ENCODE measurements at places on chromosomes 11 and 22.

DNA sequence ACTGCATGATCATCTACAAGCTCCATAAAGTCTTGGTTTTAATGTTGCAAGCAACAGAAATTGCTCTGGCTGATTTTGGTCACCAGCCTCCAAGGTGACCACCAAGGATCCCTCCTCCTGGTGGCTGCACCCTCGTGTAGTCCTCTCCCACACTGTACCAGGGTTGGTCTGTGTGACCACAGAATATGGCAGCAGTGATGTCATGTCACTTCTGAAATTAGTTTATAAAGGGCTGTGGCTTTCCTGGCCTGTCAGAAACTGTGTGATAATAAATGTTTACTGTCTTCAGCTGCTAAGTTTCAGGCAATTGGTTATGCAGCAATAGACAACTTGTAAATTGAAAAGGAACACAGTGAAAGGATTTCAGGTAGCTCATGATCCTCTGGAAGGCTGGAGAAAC lies 5.3 kb upstream of the PRDM11 start:
- DNase-seq: no peak

DNA sequence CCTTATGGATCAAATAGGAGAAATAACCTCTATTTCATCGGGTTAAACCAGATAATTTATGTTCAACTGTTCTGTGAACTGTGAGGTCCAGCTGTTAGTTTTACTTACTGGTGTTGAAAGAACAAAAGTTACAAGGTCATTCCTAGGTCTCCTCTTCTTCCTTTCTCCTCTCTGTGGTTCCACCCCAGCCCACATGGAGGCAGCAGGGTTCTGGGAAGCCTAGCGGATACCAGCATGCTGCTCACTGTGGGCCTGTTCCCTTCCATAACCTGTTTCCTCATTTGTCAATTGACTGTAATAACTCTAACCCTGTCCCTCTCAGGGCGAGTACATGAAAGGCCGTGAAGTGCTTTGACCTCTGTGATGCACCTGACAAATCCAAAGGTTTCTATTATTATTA lies 27.8 kb downstream of the RELT start:
- DNase-seq: peak; percentile 59

GRCh38 chr11:114141863-114142580 lies 82.5 kb downstream of the ZBTB16 start:
- no peak for DNase-seq

DNA sequence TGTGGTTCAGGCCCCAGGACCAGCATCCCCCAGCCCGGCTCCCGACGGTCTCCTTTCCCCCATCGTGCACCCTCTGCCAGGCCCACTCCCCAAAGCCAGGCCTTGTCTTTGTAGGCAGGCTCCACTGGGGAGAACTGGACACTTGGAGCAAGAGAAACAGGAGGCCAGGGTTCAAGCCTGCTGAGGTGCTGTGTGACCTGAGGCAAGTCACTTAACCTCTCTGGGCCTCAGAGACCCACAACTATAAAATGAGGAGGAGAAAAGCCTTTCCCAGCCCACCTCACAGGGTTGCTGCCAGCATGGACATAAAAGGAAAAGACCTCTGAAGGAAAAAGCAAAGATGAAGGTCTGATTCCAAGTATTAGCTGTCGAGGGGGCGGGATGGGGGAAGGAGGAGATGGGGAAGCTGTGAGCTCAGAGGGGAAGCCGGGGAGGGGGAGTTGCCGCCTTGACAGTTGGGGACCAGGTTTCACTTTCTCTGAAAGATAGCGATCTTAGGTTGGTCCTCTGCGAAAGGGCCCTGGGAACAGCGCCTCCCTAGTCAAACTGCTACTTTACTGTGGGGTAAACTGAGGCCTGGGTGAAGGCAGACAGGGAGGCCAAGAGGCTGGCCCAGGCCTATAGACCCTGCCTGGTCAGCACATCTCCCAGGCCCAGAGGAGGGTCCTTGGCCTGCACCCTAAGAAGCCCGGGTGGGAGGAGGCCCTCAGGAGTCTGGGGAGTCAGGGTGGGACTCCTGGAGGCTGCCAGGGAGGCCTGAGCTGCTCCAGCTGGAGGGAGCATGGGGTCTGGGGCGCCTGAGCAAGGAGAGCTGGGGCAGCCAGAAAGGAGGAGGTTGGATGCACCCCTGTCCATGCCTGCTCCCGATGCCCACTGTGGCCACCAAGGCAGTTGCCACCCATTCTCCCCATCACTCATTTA lies 991 bp upstream of the OSM start:
- no peak for DNase-seq

DNA sequence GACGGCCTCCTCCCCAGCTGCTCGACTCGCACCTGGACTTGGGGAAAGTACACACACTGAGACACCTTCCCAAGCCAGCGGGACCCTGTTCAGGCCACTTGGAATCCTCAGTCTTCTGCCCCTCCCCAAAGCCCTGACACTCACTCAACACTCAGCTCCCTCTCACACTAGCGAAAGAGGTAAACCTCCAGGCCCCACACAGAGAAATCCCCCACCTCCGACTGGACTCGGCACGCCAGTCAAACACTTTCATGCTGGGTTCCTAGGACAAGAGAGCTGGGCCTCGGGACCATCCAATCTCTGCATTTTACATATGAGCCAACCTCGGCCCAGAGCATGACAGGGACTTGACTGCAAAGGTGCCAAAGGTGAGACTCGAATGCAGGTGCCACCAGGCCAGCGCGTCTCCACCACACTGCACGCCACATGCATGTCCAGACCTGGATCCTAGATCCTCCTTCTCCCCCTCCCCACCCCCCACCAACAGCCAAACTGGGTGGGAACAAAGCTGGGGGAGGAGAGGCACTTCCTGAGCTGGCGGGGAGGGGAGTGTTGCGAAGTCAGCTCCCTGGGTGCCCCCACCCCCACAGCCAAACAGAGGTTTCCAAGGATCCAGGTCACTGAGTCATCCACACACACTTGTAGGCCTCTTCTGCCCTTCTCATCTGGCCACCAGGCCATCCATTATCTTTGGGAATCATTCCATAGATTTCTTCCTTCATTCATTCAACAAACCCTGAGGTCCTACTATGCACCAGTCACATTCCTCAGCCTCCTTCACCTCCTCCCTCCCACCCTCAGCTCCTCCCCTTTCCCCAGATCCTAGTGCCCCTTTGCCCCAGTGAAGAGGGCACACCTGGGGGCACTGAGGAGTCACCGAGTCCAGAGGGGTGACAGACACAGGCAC lies 10.7 kb upstream of the CD5 start:
- no peak for DNase-seq

- DNase-seq: no peak
Observed at GRCh38 chr11:84420271-84420670, 1134.1 kb upstream of the CCDC90B start.

DNA sequence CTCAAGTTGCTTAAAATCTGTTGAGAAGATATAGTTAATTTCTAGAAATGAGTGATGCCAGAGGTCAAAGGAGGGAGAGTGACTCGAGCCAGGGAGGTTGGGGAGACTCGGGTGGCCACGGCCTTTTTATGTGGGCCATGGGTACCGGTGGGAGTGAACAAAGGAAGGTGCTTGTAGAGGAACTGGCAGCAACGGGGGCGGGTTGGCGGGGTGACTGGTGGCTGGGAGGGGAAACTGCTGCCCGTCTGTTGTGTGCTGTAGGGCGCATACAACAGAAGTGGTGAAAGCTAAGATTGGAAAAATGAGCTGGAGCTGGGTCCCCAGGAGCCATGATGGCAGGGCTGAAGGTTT lies 5.4 kb downstream of the DAGLA start:
- DNase-seq: no peak

- DNase-seq: no peak
Observed at GRCh38 chr11:69804769-69805508, 14.3 kb downstream of the FGF3 start.

DNA sequence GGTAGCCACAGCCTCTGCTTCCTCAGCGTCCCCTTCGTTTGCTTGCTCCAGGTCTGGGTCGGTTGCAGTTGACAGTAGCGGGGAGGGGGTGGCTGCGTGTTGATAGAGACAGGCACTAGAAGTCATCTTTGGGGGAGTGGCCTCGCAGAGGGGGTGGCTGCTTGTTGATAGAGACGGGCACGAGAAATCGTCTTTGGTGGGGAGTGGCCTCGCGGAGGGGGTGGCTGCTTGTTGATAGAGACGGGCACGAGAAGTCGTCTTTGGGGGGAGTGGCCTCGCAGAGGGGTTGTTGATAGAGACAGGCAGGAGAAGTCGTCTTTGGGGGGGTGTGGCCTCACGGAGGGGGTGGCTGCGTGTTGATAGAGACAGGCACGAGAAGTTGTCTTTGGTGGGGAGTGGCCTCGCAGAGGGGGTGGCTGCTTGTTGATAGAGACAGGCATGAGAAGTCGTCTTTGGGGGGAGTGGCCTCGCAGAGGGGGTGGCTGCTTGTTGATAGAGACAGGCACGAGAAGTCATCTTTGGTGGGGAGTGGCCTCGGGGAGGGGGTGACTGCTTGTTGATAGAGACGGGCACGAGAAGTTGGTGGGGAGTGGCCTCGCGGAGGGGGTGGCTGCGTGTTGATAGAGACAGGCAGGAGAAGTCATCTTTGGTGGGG lies 328.3 kb downstream of the TBC1D22A start:
- DNase-seq: no peak

GRCh38 chr11:30210357-30210756 lies 20.5 kb upstream of the FSHB start:
- DNase-seq: no peak

DNA sequence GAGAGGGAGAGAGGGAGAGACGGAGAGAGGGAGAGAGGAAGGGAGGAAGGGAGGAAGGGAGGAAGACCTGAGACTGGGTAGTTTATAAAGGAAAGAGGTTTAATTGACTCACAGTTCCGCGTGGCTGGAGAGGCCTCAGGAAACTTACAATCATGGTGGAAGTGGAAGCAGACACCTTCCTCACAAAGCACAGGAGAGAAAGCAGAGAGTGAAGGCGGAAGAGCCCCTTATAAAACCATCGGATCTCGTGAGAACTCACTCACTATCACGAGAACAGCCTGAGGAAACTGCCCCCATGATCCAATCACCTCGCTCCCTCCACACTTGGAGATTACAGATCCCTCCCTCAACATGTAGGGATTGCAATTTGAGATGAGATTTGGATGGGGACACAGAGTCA lies 12.2 kb upstream of the CARS1 start:
- no peak for DNase-seq

DNA sequence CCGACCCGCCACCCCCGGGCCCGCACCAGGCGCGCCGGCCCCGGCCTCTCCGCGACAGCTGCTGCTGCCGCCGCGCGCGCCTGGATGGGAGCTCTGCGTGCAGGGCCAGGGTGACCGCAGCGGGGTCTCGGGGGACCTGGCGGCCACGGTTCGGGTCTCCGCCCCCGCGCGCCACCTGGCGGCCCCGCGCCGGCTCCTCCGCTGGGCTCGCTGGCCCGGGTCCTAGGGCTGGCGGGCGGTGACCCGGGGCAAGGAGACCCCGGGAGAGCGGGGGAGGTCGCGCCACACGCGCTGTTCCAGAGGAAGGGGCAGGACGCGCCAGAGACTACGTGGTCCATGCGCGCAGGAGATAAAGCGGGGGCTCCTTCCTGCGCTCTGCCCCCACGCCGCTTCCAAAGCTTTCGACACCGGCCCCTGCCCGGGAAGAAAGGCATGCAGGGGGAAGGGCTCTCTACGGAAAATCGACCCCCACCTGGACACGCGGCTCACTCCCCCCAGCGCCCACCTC lies 562 bp downstream of the SHANK2 start:
- peak; percentile 80 for DNase-seq

- peak; percentile 98 for DNase-seq
Observed at GRCh38 chr11:67354075-67355022, 1.0 kb upstream of the POLD4 start.

DNA sequence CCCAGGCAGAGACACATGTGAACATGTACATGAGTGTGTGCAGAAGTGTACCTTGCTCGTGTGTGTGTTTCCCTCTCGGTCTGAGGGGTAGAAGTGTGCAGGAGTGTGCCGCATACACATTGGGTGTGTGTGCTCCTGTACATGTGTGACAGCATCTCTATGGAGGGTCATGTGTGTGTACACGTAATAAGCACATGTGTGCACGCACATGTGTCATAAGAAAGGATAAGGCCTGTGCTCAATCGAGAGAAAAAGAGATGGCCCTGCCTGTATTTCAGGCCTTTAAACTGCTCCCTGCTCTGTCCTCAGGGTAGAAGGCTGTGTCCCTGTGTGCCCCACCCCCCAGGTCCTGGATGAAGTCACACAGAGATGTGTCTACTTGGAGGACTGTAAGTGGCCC lies 61.8 kb downstream of the OTOG start:
- DNase-seq: no peak

GRCh38 chr11:57277845-57278720 lies 41.0 kb upstream of the APLNR start:
- DNase-seq: peak; percentile 89

DNA sequence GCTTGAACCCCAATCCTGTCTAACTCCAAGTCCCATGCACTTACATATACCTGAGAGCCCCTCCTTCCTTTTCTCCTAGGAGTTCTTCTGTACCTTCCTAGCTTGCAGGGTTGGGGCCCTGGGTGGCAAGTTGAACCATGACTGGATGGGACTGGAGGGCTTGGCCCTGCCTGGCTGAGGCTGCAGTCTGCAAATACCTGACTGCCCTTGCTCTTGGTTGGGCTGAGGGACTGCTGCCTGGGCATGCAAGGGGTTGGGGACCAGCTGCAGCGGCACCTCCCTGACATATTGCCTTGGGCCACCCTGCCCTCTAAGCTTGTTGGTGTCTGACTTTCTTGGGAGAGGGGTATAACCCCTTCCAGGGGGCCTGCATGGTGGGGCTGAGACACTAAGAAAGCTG lies 9.8 kb upstream of the SLC39A13 start:
- DNase-seq: no peak

DNA sequence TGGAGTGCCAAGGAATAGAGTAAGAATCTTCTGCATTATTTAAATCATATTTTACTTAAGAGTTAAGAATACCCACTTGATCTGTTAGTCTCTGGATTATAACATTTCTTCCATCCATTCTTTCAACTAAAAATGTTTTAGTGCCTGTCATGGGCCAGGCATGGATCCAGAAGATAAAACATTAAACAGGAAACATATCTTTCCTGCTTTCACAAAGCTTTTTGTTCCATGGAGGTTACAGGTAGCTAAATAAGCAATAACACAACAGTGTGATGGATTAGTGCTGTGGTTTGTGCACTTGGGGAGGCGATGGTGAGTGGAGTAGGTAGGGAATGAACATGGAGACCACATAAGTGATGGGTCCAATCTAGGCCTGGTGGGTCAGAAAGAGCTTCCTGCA lies 258.5 kb downstream of the DDX10 start:
- no peak for DNase-seq

DNA sequence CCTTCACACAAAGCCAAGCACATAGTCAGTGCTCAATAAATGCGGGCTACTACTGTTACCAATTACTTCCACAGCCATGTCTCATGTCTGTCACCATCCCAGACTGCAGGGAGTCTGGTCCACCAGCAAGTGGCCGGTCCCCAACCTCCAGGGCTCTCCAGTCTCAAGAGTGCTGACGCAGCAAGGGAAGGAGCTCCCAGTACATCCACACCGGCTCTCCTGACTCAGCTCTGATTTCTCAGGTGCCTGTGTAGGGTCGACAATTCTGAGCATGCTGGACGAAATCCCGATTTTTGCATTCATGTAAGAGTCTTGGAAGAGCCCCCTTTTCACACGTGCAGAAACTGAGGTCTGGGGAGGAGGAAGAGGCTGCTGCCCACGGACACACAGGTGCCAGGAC lies 10.3 kb upstream of the NEFH start:
- no peak for DNase-seq

- DNase-seq: peak; percentile 86
Observed at GRCh38 chr11:65479184-65480145, 19.4 kb upstream of the MALAT1 start.

DNA sequence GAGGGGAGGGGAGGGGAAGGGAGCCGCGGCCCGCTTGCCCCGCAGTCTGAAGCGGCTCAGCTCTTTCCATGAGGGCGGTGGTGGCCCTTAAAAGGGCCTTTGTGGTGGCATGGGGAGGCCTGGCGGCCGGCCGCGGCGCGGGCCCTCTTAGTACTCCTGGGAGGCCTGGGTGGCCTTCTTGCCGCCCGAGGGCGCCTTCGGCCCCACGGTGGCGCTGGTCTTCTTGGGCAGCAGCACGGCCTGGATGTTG lies 6.9 kb downstream of the DPAGT1 start:
- no peak for DNase-seq

Measured in A549 (cell line).